Kidney (tissue), 22 donors: ENCODE measurements at places on chromosomes 16 and 17.

- no peak for DNase-seq
These were observed 10.8 kb downstream of the CASKIN2 start for GRCh38 chr17:75504347-75505151.

DNA sequence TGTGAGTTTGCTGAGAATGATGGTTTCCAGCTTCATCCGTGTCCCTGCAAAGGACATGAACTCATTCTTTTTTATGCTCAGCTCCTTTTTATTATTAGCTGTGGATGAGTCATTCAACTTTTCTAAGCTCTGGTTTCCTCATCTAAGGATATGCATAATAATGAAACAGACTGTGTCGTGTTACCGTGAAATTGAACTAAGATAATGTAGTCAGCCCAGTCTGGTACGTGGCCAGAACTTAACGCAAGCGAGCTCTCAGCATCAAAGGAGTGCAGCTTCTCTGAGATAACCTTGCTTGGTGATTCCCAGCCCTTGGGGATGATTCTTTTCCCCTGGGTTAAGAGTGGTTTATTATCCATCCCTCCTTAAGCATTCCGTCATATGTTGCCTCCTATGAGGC is 454.3 kb upstream of the EEF2KMT start:
- DNase-seq, result no peak

DNA sequence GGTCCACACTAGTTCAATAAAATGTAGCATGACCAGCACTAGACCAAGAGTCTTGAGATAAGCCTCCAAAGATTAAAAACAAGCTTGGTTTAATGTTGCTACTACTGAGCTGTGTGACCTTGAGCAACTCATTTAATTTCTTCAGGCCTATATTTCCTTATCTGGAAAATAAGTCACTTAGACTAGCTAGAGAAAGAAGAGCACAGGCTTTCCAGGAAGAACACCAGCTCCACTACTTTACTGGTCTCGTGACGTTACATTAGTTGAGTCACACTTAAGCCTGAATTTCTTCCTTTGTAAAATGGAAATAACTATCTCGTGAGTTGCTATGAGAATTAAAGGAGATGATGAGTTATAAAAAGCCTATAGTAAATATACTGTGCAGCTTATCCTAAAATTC is 5.4 kb downstream of the HELZ start:
- DNase-seq, result no peak

DNA sequence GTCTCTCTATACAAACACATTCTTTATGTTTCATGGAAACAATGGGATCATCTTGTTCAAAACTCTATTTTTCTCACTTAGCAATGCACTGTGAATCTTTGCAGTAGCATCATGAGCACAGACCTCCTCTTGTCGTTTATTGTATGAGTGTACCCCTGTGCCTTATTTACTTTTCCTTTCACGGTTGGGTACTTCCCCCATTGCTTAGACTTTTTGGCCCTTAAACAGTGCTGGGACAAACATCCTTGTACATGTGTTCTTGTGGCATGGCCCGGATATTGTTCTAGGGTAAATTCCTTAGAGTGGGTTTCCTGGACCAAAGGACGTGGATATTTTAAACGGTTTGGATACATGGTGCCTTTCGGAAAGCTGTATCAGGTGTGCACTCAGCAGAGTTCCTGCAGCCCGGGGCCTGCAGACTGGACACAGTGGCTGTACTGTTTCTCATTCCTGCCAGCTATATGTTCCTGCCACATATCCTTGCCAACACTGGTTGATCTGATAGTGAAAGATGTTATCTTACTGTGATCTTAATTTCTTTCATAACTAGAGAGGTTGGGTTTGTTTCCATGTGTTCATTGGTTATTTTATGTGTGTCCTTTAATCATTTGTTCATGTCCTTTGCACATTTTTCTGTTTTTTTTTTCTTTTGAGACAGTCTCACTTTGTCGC is 111.1 kb downstream of the OR1D5 start:
- DNase-seq, result no peak

- no peak for DNase-seq
These were observed 45.2 kb upstream of the BCAR1 start for GRCh38 chr16:75296606-75297005.

DNA sequence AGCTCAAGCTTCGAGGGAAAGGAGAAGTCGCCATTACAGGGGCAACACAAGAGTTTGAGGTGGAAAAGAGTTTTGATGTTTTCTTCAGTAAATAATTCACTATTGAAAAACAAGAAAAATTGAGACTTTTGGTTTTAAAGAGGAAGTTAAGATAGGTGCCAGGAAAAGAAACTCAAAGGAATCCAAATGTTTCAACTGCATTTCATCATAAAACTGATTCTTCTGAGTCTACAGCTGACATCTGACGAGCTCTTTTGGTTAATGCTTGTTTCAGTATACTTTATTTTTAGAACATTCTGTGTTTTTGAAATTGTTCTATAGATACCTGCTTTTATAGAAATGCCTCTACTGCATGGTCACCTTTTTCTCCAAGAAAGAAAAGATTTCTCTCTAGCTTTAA is 54.0 kb downstream of the ERN1 start:
- no peak for DNase-seq

DNA sequence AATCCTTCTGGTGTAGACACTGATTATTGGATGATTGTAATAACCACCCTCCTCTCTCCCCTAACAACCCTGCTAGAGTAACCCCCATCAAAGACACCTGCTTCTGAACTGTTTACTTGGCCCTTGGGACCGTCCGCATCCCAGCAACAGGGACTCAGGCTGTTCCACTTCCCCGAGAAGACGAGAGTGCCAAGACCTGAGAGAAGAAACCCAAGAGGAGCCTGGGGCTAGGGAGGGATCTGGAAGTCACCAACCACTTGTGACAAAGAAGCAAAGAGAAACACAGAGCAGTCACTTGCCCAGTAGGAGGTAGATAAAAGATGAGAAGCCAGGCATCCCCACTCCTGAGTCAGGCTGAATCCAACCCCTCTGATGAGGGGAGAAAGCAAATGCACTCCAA is 84.3 kb downstream of the CDH11 start:
- no peak for DNase-seq

DNA sequence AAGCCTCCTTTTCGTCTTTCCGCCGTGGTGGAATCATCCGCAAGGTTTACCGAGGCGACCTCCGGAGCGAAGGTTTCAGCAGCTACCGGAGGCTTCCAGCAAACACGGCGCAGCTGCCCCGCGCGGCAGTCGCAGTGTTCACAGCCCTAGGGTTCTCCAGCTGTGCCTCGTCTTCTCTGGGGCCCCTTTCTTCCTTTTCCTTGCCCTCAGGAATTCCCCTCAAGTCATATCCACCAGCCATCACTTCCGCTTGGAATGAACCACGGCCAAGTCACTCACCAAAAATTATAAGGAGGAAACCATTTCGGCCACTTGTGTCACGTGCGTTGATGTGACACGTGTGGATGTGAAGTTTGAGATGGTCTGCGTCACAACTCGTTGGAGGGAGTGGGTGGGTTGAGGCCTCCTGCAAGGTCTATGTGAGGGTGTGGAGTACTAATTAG is 636 bp upstream of the ERN1 start:
- DNase-seq, result peak; percentile 91

GRCh38 chr16:51119556-51119955 is 31.5 kb downstream of the SALL1 start:
- no peak for DNase-seq

DNA sequence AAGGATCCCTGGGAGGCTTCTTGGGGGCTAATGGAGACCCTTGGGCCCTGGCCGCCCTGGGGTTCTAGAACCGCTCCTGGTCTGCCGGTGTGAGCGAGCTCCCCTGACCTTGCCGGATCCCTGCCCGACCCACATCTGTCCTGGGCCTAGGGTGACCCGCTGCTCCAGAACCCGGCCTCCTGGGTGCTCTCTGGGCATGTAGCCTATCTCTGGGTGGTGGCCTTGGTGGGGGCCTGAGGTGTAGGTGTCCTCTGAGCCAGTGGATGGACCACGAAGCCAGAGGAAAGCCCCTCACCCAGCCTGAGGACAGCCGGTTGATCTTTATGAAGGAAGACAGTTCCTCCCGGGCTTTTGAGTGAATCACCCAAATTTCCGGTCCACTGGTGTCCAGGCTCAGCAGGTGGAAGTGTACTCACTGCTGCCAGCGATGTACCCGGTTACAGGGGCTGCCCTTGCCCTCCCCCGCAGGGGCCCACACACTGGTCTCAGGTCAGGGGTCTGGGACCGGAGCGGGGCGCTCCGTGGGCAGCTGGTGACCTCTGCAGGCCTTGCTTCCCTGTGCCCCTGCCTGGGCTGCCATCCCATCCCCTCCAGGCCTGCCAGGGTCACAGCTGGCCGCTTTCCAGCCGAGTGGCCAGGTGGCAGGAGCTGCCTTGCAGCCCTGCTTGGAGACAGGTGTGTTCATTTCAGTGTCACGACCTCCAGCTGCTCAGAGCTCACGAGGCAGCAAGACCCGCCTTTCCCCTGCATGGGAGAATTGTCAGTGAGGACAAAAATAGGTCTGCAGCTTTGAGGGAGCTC is 10.5 kb upstream of the GSE1 start:
- DNase-seq, result peak; percentile 87

- no peak for DNase-seq
These were observed 7.6 kb downstream of the NXPH3 start for GRCh38 chr17:49583226-49583625.

- DNase-seq, result peak; percentile 67
These were observed 41.6 kb upstream of the ZNF750 start for GRCh38 chr17:82881324-82881823.

DNA sequence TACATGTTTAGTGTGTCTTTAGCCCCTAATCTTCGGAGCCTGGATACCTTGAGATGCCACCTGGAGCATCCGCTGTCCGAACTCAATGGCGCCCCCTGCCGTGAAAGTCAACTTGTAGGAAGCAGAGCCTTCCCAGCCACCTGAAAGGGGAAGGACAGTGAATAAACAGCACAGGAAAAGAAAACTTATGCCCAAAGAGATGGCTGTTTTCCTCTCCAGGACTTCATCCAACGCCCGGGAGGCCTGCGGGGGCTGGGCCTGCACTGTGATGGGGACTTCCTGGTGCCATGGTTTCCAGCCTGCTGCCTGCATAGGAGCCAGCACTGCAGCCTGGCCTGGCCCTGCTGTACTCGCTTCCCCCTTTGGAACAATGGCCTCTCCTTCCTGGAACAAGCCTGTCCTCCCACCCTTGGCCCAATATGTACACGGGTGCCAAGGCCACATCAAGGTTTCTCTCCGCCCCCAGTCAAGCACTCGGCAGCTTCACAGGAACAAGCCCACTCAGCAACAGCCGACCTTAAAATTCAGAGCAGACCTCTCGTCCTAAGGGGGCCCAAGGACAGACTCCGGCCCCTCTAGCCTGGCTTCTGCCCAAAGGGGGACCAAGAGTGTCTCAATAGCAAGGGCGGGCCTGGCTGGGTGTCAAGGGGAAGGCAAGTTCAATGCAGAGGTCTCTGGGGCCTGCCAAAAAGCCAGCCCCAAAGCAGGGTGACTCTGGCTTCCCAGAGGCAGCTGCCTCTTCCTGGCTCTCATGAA is 4.5 kb upstream of the UNC13D start:
- peak; percentile 87 for DNase-seq

DNA sequence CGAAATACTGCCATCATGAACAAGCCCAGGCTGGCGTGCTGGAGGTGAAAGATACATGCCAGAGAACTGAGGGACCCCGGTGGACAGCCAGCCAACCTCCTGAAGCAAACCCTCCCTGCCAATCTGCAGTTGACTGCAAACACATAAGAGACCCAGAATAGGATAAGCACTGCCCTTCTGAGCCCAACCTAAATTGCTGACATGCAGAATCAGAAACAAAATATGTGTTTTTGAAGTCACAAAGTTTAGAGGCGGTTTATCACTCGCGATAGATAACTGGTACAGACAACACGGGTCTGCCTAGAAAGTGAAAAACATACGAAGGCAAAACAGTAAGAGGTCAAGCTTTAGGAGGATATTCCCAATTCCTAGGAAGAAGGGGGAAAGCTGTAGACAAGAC is 14.6 kb downstream of the TOX3 start:
- DNase-seq, result no peak

GRCh38 chr17:74994440-74994839 is 7.0 kb downstream of the CDR2L start:
- DNase-seq, result no peak

DNA sequence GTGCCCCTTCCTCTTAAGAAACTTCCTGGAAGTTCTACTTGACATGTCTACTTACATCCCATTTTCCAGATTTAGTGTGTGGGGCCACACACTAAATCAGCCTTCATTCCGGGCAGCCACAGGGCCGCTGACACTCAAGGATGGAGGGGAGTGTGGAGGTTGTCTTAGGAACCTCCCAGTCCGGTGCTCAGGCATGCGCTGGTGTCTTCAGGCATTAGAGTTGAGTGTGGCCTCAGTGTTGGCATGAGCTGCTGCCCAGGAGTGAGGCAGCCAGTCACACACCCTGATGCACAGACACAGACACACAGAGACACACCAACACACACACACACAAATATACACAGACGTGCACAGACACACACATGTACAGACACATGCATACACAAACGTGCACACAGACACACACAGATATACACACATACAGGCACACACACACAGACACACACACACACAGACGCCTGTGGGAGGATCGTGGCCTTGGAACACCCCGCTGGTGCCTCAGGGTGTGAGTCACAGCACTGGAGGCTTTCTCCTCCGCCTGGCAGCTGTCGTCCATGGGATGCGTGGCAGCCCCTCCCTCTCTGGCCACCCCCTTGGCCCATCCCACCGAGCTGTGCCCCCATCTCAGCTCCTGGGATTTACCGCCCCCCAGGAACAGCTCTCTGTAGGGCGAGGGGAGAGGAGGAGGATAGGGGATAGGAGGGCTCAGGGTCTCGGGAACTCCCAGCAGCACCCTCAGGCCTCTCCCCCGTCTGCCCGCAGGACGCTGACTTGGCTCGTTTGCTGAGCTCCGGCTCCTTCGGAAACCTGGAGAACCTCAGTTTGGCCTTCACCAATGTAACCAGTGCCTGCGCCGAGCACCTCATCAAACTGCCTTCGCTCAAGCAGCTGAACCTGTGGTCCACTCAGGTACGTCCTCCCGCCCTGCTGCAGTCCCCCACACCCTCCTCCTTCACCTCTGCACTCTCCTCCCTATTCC is 75.6 kb upstream of the PLCG2 start:
- DNase-seq, result no peak

DNA sequence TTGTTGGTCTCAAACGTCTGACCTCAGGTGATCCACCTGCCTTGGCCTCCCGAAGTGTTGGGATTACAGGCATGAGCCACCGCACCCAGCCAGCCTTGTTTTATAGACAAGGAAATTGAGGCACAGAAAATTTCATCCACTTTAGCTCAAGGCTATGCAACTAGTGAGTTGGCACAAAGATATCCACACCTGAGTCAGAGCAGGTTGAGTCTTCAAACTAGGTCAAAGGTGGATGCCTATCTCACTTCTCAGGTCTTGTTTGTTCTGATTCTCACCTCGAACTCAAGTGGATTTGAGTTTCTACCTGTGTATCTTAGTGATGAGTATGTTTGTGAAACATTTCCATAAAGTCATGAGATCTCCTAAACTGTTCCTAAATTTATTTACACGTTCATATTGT is 35.6 kb upstream of the GAS7 start:
- no peak for DNase-seq
